ENCODE measurements at places on chromosomes 12 and 14. TPM values are rescaled to one million over a fixed set of nuclear protein-coding genes. Genes with fewer than 3 reads are reported as not detected.

DNA sequence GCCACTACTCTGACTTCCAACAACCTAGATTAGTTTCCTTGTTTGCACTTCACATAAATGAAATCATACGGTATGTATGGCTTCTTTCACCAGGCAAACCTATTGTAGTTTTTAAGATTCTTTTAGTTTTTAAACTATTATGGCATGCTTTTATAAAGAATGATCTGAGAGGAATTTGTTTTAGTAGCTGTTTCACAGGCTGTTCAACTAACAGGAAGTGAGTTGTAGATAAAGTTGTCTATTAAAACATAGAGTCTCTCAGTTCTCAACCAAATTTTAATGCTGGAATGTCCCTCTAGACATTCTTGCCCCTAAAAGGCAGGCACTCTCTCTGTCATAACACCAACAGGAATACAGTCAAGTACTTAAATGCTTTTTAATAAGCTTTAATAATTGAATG lies 102.7 kb upstream of the DACT1 start:
- no peak for DNase-seq
- H3K4me1 ChIP-seq: no peaks in the 10 kb centered on the region
- H3K27me3 ChIP-seq: no peaks in the 10 kb centered on the region
- no peaks in the 10 kb centered on the region for H3K36me3 ChIP-seq

DNA sequence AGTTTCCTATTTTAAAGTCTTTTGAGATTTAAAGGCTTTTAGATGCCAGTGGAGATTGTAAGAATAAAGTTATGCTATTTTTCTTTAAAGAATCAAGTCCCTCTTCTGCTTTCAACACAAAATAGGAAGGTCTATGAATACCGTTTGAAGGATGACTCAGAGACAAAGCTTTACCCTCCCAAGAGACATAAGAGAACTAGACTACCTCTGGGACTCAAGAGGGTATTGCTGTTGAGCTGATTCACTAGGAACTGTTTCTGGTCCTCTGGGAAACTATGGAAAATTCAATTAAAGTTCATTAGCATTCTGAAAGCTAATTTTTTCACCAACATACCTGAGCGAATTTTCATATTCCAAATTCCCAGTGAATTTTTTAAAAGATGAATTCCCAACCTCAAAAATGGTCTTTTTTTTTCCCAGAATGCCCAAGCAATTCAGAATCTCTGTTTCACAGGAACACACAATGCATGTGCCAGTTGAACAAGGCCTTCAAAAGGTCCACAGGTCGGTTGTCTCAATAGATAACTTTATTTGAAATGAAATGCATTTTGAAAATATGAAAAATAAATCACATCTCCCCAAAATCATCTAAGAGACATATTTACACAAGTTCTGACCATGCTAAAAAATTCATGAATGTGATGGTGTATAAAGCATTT lies 6.5 kb downstream of the PHLDA1 start:
- DNase-seq: no peak
- H3K4me1 ChIP-seq: peaks cover 67% of the 10 kb centered on the region
- H3K27ac ChIP-seq: peak overlapping the region; percentile 95
- peaks cover 29% of the 10 kb centered on the region for H3K36me3 ChIP-seq

- DNase-seq: no peak
- no peak overlapping the region for H3K4me3 ChIP-seq
- H3K4me1 ChIP-seq: no peaks in the 10 kb centered on the region
- H3K36me3 ChIP-seq: no peaks in the 10 kb centered on the region
- no peak overlapping the region for H3K27ac ChIP-seq
- H3K27me3 ChIP-seq: no peaks in the 10 kb centered on the region
Observed at GRCh38 chr12:72574138-72574537, 302.0 kb downstream of the TRHDE start.

Gene PMCH
- total RNA-seq: not detected

- no peak for DNase-seq
- no peaks in the 10 kb centered on the region for H3K27me3 ChIP-seq
- H3K4me1 ChIP-seq: no peaks in the 10 kb centered on the region
- no peaks in the 10 kb centered on the region for H3K36me3 ChIP-seq
- H3K4me3 ChIP-seq: no peak overlapping the region
Observed at GRCh38 chr14:62053188-62053587, 291.0 kb downstream of the SNAPC1 start.

Gene PRORP
- 24.7 TPM for total RNA-seq

DNA sequence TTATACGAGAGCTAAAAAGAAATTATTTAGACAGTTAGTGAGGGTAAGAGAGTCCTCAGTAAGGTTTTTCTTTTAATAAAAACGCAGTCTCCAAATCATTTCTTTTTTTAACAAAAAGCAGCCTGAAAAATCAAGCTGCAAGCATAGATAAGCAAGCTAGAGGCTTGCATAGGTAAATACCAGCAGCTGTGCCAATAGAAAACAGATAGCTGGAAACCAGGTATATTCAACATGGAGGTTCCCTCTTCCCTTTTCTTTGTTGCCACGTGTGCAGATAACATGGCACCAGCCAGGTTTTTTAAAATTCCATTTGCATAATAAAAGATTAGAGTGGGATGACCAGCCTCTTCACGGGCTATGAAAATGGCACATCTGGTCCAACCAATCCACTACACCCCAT lies 6.1 kb upstream of the PRKAB1 start:
- H3K36me3 ChIP-seq: no peaks in the 10 kb centered on the region
- H3K27me3 ChIP-seq: peaks cover 4% of the 10 kb centered on the region
- H3K4me3 ChIP-seq: no peak overlapping the region
- H3K4me1 ChIP-seq: peaks cover 3% of the 10 kb centered on the region

DNA sequence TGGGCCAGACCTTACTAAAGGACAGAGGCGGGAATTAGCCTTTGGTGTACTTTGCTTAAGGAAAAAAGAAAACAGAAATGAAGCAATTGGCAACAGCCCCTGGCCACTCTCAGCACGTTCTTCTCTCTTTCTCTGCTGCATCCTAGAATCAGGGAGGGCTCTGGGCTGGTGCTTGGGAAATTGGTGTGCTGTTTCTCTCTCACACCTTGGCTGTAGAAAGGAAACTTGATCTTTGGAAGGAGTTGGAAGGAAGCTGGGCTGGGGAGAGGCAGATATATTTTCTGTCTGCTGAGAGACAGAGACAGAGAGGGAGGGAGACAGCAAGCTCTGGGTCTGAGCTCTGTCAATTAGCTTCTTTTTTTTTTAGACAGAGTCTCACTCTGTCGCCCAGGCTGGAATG lies 27.4 kb downstream of the NOS1 start:
- H3K4me1 ChIP-seq: no peaks in the 10 kb centered on the region
- no peak for DNase-seq
- H3K4me3 ChIP-seq: no peak overlapping the region
- H3K36me3 ChIP-seq: no peaks in the 10 kb centered on the region

- H3K4me3 ChIP-seq: no peak overlapping the region
- H3K4me1 ChIP-seq: peaks cover 10% of the 10 kb centered on the region
- H3K27ac ChIP-seq: no peak overlapping the region
- H3K27me3 ChIP-seq: no peaks in the 10 kb centered on the region
- DNase-seq: no peak
Observed at GRCh38 chr12:56990648-56991318, 15.6 kb downstream of the ZBTB39 start.

Data from PC-9 (cell line).